ENCODE measurements at places on chromosomes 12 and 14. TPM values are rescaled to one million over a fixed set of nuclear protein-coding genes. Genes with fewer than 3 reads are reported as not detected.

Gene ZFYVE1
- 9.0 TPM for total RNA-seq

Gene CINP
- total RNA-seq, result 55.6 TPM

Gene CPNE6
- not detected for total RNA-seq

Gene CAPS2
- total RNA-seq, result 2.2 TPM

Gene PRICKLE1
- total RNA-seq, result 0.85 TPM

Gene NEUROD4
- 0.02 TPM for total RNA-seq

Gene MGP
- not detected for total RNA-seq

Gene ARMH4
- 0.84 TPM for total RNA-seq

Gene DPF3
- 0.22 TPM for total RNA-seq

Gene TMEM30B
- 0.27 TPM for total RNA-seq

Gene AHNAK2
- total RNA-seq, result 238 TPM

Gene HOXC9
- 11.1 TPM for total RNA-seq

Gene NPFF
- not detected for total RNA-seq

Gene NCOR2
- total RNA-seq, result 228 TPM

Gene APOF
- total RNA-seq, result not detected

Gene ITGB7
- 0.33 TPM for total RNA-seq

Gene TMTC1
- 0.06 TPM for total RNA-seq

Gene FSCB
- total RNA-seq, result not detected

Gene SLC38A4
- not detected for total RNA-seq

Gene PTPRB
- total RNA-seq, result 0.72 TPM

Gene NRIP2
- not detected for total RNA-seq

Gene SDSL
- total RNA-seq, result 28.4 TPM

Gene LRRC74A
- total RNA-seq, result not detected

Gene CLEC4D
- total RNA-seq, result not detected

Gene ACRBP
- 0.16 TPM for total RNA-seq

Gene DYNLL1
- 628 TPM for total RNA-seq

Gene PPHLN1
- total RNA-seq, result 53.0 TPM

Gene UBE3B
- total RNA-seq, result 15.2 TPM

Gene PRH1
- 1.7 TPM for total RNA-seq

Gene MYL2
- total RNA-seq, result 0.13 TPM

Gene DGLUCY
- total RNA-seq, result 16.1 TPM

Gene MIP
- not detected for total RNA-seq

Gene NTN4
- total RNA-seq, result 44.5 TPM

Gene AP4S1
- total RNA-seq, result 8.8 TPM

Gene LRIG3
- 5.4 TPM for total RNA-seq

Gene LGR5
- total RNA-seq, result not detected

All from A549 treated with CORT108297 at 1 μM for 4 hours (cell line).